ENCODE measurements at places on chromosomes 16 and 17.

- no peak for DNase-seq
These were observed 167.4 kb upstream of the CACNG3 start for GRCh38 chr16:24088767-24089166.

DNA sequence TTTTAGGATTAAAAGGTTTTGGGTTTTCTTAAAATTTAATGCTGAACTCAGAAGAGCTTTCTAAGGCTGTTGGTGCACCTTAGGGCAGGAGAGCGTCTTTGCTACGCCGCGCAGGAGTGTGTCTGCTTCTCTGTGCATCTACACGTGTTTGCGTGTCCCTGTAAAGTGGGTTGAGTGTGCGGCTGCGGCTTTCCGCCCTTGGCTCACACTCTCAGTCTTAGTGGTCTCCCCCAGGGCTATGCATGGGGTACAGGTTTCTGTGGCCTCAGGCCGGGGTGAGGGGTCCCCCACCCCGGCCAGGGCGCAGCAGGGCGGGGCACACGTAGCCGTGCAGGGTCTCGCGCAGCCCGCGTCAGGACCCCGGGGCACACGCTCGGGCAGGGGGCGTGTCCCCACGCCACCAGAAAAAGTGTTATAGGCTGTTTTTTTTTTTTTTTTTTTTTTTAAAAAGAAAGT, 727 bp upstream of the TENT4B start:
- no peak for DNase-seq

GRCh38 chr16:19875900-19876299, 8.7 kb downstream of the GPRC5B start:
- DNase-seq = no peak

DNA sequence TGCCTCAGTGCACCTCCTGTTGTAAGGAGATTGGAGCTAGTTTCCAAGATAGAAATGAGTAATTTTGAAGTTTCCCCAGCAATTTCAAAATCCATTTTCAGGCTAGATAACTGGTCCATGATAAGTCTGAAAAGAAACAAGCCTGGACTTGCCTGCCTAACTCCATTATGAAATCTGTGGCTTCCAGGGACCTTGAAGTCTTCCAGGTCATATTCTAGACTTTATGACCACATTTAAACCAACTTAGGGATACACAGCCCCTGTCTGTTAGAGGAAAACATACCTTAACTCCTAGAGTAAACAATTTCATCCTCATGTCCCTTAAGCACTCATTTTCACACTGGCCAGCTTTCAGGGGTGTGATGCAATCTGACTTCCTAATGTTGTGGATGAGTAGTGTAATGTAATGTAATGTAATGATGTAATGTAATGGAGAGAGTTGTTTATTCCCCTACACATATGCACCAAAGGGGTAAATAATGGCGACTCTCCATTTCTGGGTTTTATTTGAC, 96.7 kb upstream of the FAM20A start:
- DNase-seq = no peak

GRCh38 chr16:85717393-85718152, 28.8 kb upstream of the GINS2 start:
- no peak for DNase-seq

Data from AG04450 (cell line).